ENCODE measurements at places on chromosomes 5 and 9. TPM values are rescaled to one million over a fixed set of nuclear protein-coding genes. Genes with fewer than 3 reads are reported as not detected.

DNA sequence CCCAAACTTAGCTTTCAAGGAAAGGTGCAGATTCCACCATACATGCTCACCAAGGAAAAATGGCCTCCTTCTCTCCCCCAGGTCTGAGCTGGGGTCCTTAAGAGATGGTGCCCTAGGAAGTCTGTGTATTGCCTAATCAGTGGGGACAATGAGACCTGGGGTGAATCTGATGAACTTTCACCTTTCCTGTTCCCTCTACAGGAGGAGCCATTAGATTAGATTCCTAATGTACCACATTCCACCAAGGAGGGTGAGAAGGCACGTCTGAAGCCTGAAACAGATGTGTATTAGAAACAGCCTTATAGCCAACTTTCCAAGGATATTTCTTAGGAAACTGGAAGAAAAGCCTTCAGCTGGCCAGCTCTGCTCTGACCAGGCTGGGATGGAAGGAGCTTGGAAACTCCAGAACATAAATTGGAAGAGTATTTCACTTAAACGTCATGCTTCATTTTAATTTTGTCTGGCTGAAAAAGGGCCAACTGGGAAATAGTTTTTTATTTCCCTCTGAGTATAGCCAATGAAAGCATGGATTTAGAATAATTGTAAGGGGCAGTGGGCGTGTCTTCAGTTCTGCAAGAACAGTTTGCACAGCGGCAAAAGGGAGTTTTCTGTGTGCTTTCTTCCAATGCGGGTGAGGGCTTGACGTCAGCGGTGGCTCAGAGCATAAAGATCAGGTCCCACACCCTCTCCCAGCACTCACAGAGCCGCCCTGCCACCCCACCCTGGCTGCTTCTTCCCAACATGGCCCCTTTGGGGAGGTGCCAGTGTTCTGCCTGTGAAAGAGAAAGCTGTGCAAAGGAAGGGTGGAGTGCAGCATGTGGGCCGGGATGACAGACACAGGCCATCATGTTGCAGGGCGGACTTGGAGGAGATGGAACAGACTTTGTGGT lies 210.9 kb downstream of the ESM1 start:
- no peak for DNase-seq

DNA sequence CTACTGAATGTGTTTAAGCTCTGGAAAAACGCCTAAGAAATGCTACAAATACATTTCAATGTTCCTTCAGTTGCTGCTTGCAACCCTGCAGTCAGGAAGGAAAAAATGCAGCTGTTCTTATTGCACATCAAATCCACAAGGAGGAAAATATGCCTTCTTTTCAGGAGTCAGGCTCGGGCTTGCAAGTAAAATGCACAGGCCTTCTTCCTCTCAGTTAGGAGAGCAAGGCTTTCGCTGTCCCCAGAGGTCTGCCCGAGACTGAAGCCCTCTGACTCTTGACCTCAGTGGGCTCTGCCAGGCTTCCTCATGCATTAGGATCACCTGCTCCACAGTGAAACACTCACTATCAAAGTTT lies 899 bp upstream of the SHC3 start:
- no peak for DNase-seq

- DNase-seq: no peak
Observed at GRCh38 chr5:102853680-102854079, 98.6 kb downstream of the PAM start.

- no peak for DNase-seq
Observed at GRCh38 chr5:60147791-60148190, 254.3 kb upstream of the PDE4D start.

- no peak for DNase-seq
Observed at GRCh38 chr5:146238973-146239372, 35.6 kb downstream of the RBM27 start.

DNA sequence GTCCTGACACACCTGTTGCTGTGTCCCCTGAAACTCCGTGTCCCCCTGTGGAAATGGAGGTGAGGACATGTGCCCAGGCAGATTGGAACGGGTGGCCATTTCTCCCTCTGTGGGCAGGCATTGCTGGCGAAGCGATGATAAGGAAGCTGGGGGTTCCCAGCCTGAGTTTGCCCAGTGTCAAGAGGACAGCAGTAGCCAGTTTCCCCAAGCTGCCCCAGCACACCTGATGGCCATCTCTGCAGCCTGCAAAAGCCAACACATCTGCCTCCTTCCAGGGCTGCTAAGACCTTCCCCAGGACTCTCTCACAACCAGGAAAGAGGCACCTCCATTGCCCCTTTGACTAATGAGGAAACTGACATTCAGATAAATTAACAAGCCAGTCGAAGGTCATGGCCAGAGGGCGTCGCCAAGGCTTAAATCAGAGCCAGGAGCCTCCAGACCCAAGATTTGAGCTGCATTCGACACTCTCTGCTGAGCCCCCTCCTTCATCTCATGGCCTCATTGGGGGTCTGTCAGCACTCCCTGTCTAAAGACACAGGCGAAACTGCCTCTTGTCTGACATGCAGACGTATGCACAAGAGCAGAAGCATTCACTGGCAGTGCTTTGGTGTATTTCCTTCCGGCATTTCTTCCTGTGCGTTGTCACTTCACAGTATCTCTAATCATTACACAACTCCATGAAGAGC lies 10.4 kb upstream of the WNK2 start:
- DNase-seq: no peak

GRCh38 chr5:163916861-163917260 lies 411.4 kb downstream of the MAT2B start:
- peak; percentile 37 for DNase-seq

DNA sequence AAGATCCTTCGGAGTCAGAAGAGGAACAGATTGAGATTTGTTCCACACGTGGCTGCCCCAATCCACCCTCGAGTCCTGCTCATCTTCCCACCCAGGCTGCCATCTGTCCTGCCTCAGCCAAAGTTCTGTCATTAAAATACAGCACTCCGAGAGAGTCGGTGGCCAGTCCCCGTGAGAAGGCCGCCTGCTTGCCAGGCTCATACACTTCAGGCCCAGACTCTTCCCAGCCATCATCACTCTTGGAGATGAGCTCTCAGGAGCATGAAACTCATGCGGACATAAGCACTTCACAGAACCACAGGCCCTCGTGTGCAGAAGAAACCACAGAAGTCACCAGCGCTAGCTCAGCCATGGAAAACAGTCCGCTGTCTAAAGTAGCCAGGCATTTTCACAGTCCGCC lies 85.9 kb downstream of the GOLPH3 start:
- no peak for DNase-seq

DNA sequence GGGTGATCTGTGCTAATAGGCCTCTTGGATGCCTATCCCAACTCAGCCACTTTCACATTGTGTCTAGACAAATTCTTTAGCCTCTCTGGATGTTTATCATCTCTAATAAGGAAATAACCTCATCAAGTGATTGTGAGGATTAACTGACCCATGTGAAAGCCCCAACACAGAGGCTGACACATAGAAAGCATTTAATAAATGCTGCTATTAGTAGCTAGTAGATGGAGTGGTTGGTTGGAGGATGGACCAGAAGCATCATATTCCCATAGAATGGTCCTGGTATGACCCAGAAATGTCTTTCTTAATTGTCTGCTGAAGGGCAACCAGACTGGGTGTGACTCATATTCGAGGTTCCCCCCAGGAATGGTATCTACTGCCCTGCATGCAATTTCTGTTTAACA lies 124.4 kb downstream of the PIK3R1 start:
- no peak for DNase-seq

GRCh38 chr5:67058998-67059743 lies 137.4 kb downstream of the CD180 start:
- no peak for DNase-seq

DNA sequence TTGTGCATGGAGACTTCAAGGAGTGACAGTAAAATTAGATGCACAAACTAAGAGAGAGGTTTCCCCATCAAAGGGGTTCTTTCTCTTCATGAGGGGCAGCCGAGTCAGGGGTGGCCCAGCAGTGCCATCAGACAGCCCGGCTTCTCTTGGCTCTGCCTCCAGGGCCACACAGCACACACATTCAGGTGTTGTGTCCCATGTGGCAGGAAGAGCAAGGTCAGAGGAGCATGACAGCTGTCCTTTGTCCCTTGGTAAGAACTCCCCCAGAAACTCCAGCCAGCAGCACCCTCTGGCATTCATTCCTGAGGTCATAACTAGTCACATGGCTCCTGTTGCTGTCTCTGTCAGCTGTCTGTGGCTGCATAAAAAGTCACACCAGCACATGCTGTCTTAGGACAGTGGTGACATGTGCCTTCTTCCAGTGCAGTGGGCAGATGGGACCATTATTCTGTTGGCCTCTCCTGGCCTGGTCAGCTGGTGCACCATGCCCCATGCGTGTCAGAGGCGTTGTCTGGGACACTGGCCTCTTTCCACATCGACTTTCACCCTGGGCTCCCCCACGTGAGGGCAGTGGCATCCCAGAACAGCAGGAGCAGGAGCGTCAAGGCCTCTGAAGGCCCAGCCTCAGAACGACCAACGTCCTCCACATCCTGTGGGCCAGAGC lies 78.4 kb upstream of the OTULINL start:
- no peak for DNase-seq

PCDHGA1 gene
- total RNA-seq: 0.35 TPM

ZDHHC21 gene
- total RNA-seq: 10.5 TPM

Data from MCF 10A (cell line).